RWPE1 (cell line): ENCODE measurements at places on chromosomes 12 and 14.

- DNase-seq, result no peak
These were observed 78.8 kb downstream of the C14orf132 start for GRCh38 chr14:96117960-96118359.

GRCh38 chr12:64796205-64796845 is 28.1 kb upstream of the TBC1D30 start:
- peak; percentile 80 for DNase-seq

DNA sequence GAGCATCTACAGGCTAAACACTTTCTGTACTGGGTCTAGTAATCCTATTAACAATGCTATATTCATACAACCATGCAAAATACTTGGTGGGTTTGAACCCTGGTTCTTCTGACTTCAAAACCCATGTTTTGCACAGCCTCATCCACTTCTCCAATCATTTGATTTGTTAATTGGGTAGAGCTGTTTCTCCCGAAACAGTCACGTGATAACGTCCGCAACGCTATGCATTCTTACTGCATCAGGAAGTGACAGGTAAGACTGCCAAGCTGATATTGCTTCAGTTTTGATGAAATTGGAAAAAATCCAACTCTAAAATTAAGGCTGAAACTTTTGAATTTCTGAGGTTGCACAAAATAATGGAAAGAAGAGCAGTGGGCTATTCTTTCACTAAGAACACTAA is 30.4 kb upstream of the RNU6-7 start:
- no peak for DNase-seq

- no peak for DNase-seq
These were observed 2.1 kb upstream of the LBHD2 start for GRCh38 chr14:103081951-103082350.

GRCh38 chr14:56659964-56660551 is 80.5 kb downstream of the TMEM260 start:
- DNase-seq, result peak; percentile 63

DNA sequence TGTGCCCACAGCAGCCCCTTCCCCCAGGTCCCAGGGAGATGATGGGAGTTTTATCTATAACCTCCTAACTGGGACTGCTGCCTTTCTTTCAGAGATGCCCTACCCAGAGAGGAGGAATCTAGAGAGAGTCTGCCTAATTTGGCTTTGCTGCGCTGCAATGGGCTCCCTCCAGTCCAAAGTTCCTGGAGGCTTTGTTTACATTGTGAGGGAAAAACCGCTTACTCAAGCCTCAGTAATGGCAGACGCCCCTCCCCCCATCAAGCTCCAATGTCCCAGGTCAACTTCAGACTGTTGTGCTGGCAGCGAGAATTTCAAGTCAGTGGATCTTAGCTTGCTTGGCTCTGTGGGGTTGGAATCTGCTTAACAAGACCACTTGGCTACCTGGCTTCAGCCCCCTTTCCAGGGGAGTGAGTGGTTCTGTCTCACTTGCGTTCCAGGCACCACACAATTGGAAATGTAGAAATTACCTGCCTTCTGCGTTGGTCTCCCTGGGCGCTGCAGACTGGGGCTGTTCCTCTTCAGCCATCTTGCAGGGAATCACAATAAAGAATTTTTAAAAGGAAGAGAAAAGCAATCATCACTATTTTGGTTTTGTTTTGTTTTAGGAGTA is 262.5 kb downstream of the FOXG1 start:
- no peak for DNase-seq

DNA sequence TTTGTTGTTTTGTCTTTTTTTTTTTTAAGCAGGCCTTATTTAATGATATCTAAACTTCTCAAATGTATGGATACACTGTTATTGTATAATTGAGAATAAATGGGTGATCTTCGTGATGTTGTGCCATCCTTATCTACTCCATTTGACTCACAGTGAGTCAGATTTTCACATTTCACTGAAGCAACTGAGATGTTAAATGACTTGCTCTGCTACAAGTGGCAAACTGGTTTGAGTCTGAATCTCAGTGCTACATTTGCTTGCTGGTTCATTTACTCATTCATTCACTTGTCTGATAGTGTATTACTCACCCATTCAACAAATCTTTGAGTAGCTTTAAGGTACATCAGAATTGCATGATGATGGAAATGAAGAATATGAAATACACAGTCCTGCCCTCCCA is 2.6 kb downstream of the KIAA0586 start:
- DNase-seq, result peak; percentile 36

- DNase-seq, result no peak
These were observed 588 bp upstream of the GRIN2B start for GRCh38 chr12:13981990-13982389.

DNA sequence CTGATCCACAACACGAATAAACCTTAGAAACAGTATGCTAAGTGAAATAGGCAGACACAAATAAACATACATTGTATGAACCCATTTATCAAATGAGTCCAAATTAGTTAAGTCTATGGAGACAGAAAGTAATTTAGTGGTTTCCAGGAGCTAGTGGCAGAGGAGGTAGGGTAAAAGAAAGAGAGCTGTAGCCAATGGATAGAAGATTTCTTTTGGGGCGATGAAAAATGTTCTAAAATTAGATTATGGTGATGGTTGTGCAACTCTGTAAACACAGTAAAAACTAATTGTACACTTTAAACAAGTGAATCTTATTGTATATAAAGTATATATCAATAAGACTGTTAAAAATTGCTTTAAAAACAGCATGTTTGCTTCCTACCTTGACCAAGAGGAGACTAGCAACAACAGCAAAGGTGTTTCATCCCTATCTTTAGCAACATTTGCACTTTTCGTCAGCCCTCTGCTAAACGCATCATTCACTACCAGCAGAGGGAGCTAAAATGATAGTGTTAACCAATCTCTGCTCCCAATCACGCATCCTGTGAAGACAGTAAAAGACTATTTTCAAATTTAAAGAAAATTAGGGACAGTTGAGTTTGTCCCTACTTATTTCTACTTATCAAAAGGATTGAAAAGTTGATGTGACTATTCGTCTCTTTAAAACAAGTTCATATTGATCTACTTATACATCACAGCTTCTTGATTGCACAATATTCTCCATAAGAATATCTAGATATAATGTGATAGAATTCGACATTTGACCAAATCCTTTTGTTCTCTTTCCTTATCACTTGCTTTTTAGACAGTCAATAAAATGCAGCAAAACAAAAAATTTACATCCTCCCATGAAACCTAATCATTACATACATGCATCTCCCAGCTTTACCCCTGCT is 24.0 kb upstream of the LGR5 start:
- peak; percentile 43 for DNase-seq

DNA sequence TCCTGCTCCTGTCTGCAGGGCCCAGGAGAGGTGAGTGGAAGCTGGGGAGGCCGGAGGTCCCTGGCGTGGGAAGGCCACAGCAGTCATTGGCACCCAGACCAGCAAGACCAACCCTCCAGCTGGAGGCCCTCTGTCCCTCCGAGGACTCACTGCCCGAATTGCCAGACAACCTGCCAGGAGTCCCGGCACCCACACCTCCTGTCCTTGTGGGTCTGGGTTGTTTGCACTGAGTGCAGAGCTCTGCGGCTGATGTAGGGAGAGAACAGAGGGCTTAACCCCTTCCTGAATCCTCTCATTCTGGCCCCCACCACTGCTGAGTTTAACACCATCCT is 204.9 kb downstream of the KIF26A start:
- no peak for DNase-seq

DNA sequence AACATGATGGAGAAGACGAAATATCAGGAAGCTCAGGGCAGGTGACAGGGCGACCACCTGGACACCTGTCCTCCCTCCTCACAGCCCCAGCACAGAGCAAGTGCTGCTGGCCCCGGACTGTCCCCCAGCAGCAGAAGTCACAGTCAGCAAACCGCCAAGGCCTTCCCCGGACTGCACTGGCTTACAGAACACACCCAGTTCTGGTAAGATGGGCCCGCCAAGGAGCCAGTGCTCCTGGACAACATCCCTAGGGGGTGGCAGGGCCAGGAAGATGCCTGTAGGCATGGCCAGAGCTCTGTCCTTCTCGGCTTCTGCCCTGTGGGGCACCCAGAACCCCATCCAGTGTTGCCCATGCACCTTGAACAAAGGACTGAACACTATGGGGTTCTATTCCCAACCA is 77.9 kb downstream of the BCL11B start:
- DNase-seq, result no peak

- no peak for DNase-seq
These were observed 319.0 kb downstream of the TMTC2 start for GRCh38 chr12:83005534-83006197.

DNA sequence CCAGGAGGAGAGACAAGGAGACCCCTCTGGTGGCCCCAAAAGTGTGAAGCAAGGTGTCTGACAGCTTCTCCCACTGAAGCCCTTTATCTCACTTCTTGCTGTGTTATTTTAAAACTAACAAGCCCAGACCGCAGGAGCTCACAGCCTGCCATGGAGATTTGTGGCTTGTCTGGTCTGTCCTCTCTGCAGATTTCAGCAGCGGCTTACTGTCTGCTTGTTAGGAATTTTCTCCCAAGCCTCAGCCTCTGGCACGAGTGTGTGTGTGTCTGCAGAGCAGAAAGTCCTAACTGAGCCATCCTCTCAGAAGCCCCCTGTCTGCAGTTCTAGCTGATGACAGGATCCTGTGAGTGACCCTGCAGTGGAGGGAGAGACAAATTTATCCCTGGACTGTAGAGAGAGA is 87.9 kb upstream of the HSPB8 start:
- DNase-seq, result no peak

GRCh38 chr12:80720516-80720915 is 3.8 kb downstream of the MYF5 start:
- DNase-seq, result no peak

DNA sequence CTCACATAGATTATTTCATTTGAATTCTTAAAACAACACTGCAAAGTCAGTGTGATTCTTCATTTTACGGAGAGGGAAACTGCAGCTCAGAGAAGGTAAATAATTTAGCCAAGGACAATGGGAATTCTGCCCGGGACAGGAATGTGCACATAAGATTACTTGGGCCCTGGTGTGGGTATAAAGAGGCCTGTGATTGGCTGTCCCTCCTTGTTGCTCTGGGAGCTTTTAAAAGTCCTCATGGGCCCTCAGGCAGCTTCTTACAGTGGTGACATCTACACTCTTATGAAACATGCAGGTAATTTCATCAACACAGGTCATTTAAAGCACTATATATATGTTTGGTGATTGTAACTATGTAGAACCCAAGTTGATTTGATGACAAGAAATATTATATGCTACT is 100.3 kb downstream of the ESR2 start:
- DNase-seq, result no peak

DNA sequence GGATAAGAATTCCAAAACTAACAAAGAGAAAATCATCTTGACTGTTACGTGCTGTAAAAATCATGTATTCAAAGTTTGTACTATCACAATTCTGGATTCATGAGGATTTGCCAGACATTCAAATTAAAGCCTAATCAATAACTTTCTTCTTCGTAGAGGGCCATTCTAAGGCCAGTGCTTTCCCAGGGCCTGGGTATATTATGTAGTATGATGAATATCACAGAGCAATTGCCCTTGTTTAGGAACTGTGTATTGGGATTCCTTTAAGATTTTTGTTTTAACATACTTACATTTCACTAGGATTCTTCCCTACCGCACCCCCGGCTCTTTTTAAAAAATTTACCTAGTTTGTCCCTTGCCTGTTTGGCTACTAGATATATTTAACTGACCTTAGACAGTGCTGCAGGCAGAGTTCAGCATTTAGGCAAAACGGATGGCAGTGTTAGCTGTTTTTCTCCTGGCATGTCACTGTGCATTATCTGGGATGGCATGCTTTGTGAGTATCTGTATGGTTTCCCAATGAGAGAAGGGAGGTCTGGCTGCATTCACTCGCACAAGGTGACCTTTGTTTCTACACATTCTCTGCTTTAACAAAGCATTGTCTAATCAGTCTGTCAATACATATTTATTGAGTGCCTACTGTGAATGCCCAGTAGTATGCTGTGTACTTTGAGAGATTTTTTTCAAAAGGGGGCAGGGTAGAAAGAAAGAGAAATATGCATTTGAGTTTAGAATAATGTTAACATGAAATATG is 63.3 kb downstream of the ERC1 start:
- DNase-seq, result no peak

DNA sequence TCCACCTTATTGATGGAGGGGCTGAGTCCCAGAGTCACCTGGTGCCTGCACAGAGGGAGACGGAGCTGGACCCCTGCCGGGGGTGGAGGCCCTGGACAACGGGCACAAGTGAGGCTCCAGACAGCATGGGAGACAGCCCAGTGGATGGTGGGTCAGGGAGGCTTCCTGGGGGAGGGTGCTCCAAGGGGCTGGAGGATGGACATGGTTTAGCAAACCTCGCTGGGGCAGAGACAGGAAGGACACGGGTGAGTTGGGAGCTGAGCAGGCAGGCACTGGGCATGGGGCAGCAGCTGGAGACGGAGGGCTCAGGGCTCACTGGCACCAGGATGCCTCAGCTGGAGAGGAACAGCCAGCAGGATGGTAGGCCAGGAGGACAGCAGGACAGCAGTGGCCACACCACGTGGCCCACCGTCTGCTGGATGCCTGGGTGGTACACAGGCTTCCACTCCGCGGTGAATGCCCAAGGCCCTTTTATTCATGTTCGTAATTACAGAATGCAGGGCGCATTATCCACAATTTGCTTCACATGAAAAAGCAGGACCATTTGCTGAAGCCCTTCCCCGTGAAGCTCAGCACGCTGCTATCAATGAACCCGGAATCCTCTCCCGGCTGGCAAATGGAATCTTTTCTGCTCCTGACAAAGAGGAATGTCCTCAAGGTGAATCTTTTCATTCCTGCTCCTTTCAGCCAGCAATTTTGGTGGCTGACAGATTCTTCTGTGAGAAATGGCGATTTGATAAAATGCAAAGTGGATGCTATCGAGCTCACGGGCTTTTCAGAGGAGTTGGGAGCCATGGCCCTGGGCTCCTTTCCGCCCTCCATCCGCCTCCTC is 138.1 kb upstream of the C14orf180 start:
- no peak for DNase-seq

DNA sequence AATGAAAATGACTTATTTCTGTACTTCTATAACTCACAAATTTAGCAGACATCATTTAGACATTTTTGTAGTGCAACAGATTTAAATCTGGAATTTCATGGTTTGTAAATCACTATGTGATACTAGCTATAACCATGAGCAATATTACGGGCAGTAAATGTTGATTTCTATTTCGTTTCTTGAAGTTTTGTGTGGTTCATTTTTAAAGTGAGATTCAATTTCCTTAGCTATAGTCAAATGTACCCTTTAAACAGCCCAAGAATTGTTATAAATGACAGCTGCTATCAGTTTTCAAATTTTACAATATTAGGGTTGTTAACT is 30.2 kb downstream of the NUDT4 start:
- DNase-seq, result no peak

GRCh38 chr12:68356986-68357385 is 24.8 kb upstream of the MDM1 start:
- no peak for DNase-seq

DNA sequence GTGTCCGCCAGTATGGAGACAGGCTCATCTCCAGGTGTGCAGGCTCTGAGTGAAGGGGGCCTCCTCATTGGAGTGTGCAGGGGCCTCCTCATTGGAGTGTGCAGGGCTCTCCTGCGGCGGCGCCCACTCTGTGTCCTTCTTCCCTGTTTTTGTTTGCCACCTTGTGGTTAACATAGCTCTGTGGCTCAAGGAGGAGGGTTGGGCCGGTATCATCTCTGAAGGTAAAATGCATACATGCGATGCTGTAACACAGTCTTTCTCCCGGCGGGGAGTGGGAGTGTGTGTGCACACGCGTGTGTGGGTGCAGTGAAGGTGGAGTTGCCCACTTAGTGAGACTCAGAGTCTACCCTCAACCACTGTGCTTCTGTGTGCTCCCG is 429.4 kb downstream of the ZFP36L1 start:
- DNase-seq, result no peak

GRCh38 chr12:88893801-88894200 is 313.5 kb upstream of the KITLG start:
- DNase-seq, result no peak
